ENCODE measurements at places on chromosomes 16 and 17.

DNA sequence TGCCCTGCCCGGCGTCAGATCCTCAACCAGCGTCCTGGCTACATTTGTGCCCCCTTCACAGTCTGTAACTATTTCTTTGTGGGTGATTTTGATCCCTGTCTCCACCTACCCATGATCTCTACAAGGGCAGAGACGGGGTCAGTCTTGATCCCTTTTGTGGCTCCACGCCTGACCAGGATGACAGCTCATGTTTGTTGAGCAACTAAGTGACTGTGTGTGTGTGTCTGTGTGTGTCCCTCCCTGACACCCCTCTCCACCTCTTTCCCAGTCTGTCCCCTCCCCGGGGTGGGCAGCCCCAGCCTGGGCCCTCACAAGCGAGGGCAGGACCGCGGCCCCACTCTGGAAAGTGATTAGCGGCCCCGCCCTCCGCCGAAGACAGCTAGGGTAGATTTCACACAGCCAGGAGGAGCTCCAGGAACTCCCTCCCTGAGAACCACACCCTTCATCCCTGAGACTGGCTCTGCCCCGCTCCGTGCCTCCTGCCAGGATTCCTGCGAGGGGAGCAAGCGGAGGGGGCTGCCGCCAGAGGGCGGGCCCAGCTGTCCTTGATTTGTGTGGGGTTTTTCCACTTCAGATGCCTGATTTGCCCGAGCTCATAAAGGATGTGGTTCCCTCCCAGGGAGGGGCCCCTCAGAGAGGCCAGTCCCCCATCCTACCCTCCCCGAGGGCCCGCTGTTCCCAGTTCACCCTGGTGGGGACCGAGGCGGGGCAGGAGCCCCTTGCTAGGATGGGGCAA, 5.3 kb upstream of the HS3ST6 start:
- peak; percentile 92 for DNase-seq

GRCh38 chr17:61247439-61247838, 152.2 kb upstream of the TBX2 start:
- peak; percentile 86 for DNase-seq

GRCh38 chr16:87328846-87329245, 11.7 kb upstream of the C16orf95 start:
- no peak for DNase-seq

- no peak for DNase-seq
These were observed 40.3 kb downstream of the FOXL1 start for GRCh38 chr16:86618431-86619238.

- no peak for DNase-seq
These were observed 11.5 kb downstream of the FLII start for GRCh38 chr17:18246880-18247612.

DNA sequence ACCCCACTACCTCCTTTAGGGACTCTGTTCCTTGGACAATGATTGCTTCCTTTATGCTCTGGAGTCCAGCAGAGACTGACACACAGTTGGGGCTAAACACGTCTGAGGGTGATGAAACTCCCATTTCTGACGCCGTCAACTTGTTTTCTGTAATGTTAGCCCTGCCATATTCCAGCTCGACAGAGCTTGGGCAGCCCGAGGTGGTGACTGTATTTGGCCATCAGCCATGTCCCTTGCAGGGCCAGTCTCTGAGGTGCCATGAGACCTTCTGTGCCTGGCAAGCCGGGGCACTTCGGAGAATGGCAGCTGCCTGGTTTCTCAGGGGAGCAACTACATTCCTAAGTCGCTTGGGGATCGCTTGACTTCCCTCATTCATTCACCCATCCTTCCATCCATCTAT, 278.9 kb upstream of the TNRC6C start:
- DNase-seq, result no peak

Data from NCI-H524 (cell line).